ENCODE measurements at places on chromosomes 2 and 18. TPM values are rescaled to one million over a fixed set of nuclear protein-coding genes. Genes with fewer than 3 reads are reported as not detected.
A peak's percentile ranks its signal among the peaks of the same experiment; 100 is the strongest.

The ITPRIPL1 gene
- 7.5 TPM for total RNA-seq

The EPB41L3 gene
- 99.6 TPM for total RNA-seq

The ANKRD30B gene
- 0.20 TPM for total RNA-seq

The STPG4 gene
- total RNA-seq, result not detected

The TANC1 gene
- 31.6 TPM for total RNA-seq

The ATG9A gene
- 26.2 TPM for total RNA-seq

The CPO gene
- total RNA-seq, result 0.40 TPM

The IL1R2 gene
- total RNA-seq, result 1.1 TPM

The OSR1 gene
- 138 TPM for total RNA-seq

The GAD1 gene
- 17.2 TPM for total RNA-seq

The CFAP65 gene
- total RNA-seq, result 0.79 TPM

The CNTNAP5 gene
- total RNA-seq, result 63.2 TPM

The UGT1A10 gene
- not detected for total RNA-seq

The CRYGD gene
- 1.2 TPM for total RNA-seq

DNA sequence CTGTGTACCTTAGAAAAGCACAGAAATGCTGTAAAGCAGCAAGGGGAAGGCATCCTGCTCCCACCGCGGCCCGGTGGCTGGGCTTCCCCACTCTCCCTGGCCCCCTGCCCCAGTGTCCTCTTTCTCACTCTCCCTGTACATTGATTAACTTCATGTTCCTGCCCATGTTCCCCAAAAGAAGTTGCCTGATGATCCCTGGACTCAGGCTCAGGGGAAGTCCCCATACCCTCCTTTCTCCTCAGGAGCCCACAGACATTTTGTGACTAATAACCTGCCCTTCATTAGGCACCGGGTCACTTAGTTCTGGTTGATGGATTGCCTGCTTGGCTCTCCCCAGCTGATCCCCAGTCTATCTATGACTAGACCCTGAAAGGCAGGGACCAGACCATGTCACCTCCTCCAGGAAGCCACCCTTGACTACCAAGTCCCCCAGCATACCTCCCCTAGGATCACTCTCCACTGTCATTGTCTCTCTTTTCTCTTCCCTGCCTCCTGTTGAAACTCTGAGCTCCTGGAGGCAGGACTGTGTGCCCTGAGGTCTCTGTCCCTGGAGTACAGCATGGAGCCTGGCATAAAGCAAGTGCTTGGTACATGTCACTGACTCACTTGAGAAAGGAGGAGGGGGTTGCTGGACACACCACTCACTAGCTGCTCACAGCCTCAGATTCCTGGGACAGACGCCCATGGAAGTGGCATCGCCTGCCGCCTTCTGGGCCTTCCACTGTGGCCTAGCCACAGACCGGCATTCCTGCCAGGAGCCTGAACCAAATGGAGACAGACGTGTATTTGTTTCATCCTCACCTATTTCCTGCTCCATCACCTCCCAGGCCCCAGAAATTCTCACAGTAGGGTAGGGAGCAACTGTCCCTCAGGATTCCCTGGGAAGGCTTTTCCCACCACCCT is 13.5 kb downstream of the MALL start:
- no peak for DNase-seq
- H3K36me3 ChIP-seq, result no peaks in the 10 kb centered on the region
- H3K4me1 ChIP-seq, result peaks cover 19% of the 10 kb centered on the region
- peak overlapping the region; percentile 69 for H3K27ac ChIP-seq
- no peaks in the 10 kb centered on the region for H3K27me3 ChIP-seq
- no peak overlapping the region for H3K4me3 ChIP-seq

DNA sequence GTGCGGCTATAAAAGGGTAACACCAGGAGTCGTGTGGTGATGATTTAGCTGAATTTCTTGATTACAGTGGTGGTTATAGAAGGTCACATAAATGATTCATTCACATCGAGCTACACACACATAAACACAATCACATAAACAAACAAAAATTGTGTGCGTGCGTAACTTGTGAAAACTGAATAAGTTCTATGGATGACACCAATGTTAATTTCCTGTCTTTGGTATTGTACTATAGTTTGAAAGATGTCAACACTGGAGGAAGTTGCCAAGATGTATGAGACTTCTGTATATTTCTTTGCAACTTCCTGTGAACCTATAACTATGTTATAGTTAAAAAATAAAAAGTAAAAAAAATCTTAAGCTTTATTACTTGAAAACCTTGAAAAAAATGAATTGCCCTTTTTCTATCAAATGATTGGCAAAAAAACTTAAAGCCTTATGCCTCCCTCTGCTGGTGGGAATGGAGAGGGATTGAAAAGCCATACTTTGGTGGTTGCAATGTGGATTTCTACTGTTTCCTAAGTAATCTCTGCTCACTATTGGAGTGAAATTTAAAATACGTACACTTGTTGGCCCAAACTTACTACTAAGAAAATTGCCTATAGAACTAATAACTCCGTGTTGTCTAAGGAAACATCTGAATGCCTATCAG is 227.7 kb downstream of the RPIA start:
- H3K27ac ChIP-seq, result no peak overlapping the region
- H3K27me3 ChIP-seq, result no peaks in the 10 kb centered on the region
- H3K4me3 ChIP-seq, result no peak overlapping the region

DNA sequence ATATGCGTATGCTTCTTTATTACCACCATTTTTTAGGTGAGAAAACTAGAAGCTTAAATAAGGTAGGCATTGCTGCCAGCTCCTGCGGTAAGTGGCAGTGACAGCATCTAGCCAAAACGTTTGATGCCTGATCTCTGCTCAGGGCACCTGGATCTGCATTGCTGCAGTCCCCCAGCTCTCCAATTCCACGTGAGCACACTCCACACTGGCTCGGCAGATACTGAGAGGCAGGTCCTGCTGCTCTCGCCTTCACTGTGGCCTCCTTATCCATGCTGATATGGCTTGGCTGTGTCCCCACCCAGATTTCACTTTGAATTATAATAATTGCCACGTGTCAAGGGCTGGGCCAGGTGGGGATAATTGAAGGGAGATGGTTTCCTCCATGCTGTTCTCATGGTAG is 160.9 kb downstream of the CTIF start:
- DNase-seq, result peak; percentile 5
- peaks cover 12% of the 10 kb centered on the region for H3K36me3 ChIP-seq
- no peaks in the 10 kb centered on the region for H3K27me3 ChIP-seq
- peaks cover 8% of the 10 kb centered on the region for H3K4me1 ChIP-seq
- no peak overlapping the region for H3K4me3 ChIP-seq
- no peak overlapping the region for H3K27ac ChIP-seq

GRCh38 chr2:218788529-218789255 is 6.7 kb downstream of the CYP27A1 start:
- DNase-seq, result no peak
- H3K4me1 ChIP-seq, result no peaks in the 10 kb centered on the region
- no peak overlapping the region for H3K4me3 ChIP-seq
- no peak overlapping the region for H3K27ac ChIP-seq
- H3K36me3 ChIP-seq, result no peaks in the 10 kb centered on the region

- H3K4me3 ChIP-seq, result no peak overlapping the region
- no peak for DNase-seq
- no peaks in the 10 kb centered on the region for H3K36me3 ChIP-seq
- H3K27me3 ChIP-seq, result no peaks in the 10 kb centered on the region
- no peak overlapping the region for H3K27ac ChIP-seq
These were observed 21.3 kb downstream of the SCN1A start for GRCh38 chr2:166106431-166107015.

DNA sequence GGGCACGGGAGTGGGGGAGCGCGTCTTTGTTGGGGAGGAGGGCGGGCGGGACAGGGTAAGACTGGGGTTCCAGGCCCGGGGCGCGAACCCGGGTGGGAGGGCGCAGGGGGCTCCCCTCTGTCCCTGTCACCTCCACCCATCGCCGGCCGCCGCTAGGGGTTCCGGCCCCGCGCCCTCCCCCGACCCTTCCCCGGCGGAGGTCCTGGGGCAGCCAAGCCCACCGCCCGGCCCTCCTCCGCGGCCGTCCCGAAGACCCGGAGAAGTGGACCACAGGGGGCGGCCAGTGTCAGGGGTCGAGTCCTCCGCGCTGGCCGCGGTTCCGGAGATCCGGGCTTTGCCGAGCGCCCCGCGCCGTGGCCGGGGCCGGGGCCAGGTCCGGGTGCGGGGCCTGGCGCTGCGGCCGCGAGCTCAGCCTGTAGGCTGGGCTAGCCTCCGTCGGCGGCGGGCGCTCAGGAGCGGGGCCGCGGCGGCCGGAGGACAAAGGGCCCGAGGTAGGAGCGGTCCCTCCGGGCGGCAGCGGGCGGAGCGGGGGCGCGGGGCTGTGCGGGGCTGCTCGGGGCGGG is 16.6 kb upstream of the E2F6 start:
- no peak overlapping the region for H3K27ac ChIP-seq
- H3K4me3 ChIP-seq, result peak overlapping the region; percentile 73
- DNase-seq, result no peak
- H3K4me1 ChIP-seq, result peaks cover 27% of the 10 kb centered on the region

DNA sequence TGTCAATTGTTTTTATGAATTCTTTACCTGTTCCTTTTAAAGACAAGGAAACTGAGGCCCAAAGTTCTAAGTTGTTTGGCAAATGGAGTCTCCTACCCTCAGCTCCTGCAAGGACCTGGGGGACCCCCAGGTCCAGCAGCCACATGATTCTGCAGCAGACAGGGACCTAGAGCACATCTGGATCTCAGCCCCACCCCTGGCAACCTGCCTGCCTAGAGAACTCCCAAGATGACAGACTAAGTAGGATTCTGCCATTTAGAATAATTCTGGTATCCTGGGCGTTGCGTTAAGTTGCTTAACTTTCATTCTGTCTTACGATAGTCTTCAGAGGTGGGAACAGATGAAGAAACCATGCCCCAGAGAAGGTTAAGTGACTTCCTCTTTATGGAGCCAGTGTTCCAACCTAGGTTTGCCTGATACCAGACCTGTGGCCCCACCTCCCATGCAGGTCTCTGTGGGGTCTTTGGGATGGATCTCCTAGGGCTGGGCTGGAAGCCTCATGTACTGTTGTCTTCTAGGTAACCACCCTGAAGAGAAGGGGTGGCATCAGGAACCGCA is 5.6 kb upstream of the CENPA start:
- H3K4me3 ChIP-seq, result no peak overlapping the region
- H3K4me1 ChIP-seq, result peaks cover 1% of the 10 kb centered on the region
- DNase-seq, result no peak
- no peak overlapping the region for H3K27ac ChIP-seq

GRCh38 chr18:66564236-66564635 is 39.7 kb downstream of the CDH19 start:
- no peak overlapping the region for H3K27ac ChIP-seq
- H3K36me3 ChIP-seq, result no peaks in the 10 kb centered on the region
- no peak for DNase-seq
- H3K4me3 ChIP-seq, result no peak overlapping the region
- H3K4me1 ChIP-seq, result no peaks in the 10 kb centered on the region

Measured in spinal cord (tissue), 10 donors.